ENCODE measurements at places on chromosomes 2 and 18.

DNA sequence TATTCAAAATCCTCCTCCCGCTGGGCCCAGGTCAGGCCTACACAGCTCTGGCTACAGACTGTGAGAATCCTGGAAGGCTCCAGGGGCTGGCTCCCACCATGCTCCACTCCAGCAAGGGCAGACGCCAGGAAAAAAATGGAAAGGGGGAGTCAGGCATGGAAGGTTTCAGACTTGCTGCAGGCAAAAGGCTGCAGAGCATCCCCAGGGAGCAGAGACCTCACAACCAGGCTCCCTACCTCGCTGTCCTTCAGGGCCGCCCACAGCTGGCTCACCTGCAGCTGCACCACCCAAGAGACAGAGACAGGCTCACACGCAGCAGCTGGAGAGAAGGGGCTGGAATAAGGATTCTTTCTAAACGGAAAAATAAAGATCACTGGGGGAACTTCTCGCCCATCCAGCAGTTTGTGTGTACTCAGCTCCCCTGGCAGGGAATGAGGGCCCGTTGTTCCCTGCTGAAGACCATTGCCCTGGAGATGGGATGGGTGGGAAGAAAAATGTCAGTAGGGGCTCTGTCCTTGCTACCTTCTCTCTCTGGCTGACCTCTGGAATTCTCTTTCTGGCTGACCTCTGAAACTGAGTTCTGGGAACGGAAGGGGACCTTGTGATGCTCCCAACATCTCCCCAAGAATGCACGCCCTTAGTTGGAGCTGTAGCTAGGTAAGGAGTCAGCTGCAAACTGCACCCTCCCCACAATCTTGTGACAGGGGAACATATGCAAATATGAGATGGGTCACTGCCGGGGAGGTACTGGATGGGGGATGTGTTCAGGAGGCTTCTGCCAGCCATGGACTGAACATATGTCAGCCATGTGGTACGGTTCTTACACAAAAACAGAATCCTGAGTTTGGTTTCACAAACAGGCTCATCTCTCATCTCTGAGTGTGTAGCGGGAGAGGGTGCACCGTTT, 34.5 kb downstream of the BCL2 start:
- DNase-seq, result no peak

DNA sequence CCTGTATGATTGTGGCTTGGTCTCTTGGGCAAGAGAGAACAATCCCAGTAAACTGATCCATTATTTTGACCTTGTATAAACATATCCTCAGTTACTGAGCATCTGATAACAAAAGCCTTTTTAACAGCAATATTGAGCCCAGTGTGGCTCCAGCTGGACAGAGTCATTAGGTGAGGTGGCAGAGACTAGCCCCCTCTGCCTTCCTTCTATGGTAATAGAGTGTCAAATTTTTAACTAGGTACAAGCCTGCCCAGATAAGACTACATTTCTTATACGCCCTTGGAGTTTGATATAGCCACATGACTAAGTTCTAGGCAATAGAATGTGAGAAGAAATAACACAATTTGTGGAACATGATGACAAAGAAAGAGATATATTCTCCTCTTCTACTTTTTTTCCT, 56.2 kb downstream of the HNMT start:
- DNase-seq, result no peak

DNA sequence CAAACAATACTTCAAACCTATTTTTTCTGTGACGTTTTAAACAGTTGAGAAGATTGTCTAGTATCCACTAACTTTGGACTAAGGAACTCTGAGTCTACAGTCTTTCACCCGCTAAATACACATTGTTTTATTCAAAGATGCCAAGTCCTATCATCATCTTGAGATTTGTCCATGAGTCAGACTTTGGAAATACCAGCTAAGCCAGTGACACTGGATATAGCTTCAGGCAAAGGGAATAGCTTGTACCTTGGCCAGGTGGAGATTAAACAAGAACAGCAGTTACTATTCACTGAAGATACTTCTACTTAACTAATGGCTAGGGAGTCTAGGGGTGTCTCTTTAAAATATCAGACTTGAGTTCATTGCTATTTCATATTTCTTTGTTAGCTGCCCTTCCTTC, 137.5 kb downstream of the COMMD1 start:
- no peak for DNase-seq

DNA sequence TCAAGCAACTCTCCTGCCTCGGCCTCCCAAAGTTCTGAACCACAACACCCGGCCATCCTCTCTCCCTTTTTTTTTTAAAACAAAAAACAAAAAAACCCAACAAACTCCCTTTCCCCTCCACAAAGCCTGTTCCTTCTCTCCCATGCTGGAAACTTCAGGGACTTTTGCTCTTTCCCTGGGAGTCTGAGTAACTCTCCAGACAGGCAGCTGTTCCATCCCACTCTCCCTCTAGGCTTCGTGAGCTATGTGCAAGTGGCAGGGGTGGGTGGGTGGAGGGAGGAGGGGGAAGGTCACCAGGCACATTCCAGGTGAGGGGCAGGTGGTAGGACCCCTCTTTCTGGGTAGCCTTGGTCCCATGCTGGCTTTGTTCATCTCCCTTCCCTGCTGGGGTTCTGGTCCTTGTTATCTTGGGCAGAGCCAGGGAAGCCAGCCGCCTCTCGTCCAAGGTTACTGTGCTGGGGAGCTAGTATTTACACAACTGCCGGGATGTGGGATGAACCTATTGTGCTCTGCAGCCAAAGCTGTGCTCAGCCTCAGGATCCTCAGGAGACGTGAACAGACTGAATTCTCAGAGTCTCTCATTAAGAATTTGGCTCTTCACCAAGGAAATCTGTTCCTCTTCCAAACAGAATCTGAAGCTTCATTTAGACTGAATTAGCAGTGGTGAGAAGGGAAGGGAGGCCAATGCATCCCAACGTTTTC, 106.9 kb downstream of the LIPG start:
- no peak for DNase-seq

DNA sequence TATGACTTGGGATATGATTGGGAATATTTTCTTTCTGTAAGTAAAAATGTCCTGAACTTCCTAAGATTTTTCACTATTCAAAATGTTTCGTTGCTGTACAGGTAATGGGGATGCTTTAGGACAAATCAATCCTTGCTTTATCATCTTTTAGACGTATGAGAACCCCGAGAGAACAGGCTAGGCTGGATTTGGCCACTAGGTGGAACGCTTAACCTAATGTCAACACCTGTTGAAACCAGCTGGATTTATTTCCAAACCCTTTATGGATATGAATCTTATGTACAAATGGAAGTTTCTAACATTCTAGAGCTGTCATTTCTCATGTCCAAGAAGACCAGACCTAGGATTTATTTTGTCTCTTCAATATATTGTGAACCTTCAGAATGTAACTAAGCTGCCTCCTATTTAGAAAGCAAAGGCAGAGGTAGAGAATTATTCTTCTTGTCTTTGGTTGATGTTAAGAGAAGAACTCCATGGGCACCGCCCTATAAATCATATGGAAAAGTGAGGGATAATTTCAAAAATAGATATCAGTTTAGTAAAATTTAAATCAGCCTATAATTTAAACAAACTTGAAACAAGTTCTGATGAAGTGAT, 96.7 kb downstream of the PMAIP1 start:
- DNase-seq, result no peak

DNA sequence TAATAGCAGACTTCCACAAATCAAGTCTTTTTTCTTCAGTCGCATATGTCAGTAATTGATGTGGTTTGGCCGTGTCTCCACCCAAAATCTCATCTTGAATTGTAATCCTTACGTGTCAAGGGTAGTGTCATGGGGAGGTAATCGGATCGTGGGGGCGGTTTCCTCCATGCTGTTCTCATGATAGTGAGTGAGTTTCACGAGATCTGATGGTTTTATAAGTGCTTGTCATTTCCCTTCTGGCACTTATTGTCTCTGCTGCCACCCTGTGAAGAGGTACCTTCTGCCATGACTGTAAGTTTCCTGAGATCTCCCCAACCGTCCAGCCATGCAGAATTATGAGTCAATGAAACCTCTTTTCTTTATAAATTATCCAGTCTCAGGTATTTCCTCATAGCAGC, 478.8 kb downstream of the PTPRM start:
- peak; percentile 57 for DNase-seq

GRCh38 chr2:99771681-99772333, 282.0 kb upstream of the REV1 start:
- DNase-seq, result no peak

DNA sequence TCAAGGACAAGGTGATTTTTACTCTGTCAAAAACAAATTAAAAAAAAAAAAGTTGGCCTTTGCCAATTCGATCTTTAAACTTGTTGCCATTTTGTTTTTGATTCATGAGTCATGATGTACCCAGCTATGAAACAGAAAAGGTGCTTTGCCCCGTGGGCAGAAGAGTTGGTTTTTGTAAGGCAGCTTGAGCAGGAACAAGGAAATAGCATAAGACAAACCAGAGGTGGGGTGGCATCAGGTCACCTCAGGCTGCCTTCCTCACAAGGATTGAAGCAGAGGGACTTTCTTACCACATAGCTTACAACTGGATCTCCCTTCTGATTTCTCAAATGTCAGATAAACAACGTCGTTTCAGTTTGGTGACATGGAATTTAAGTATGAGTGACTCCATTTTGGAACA, 123.8 kb downstream of the ARL4C start:
- DNase-seq, result peak; percentile 43

- no peak for DNase-seq
These were observed 100.2 kb upstream of the ID2 start for GRCh38 chr2:8581601-8582041.

DNA sequence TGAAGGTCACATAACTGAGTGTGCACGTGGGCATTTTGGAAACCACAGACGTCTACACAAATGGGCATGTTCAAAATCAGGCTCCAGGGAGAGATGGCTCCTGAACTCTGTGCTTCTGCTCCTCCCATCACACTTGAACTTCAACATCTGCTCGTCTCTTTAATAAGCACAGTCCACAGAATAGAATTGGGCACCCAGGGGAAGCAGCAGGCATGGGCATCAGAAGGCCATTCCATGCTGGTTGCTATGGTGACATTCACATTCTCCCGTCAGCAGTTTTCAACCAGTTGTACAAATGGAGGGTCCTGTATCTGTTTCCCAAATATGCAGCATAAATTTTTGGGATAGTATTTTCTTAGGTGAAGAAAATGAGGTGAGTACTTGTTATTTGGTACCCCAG, 183.7 kb upstream of the COPS8 start:
- DNase-seq, result no peak

DNA sequence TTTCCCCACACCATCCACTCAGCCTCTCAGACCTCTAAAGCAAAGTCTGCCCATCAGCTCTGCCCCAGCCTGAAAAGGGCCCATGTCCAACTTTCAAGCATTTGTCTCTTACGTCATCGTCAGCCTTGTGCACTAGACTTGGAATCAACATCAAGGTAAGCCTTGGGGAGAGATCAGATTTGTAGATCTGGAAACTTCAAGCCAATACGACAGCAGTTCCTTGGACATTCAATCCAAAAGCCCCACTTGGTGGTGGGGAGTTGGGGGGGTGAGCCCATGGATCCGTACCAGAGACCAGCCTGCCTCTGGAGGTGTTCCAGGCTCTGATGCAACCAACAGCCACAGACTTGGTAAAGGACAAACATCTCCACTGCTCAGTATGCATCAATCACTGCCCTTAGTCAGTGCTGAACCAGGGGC, 206.8 kb upstream of the MEIS1 start:
- no peak for DNase-seq

GRCh38 chr18:49638891-49639557, 77.2 kb downstream of the LIPG start:
- no peak for DNase-seq

DNA sequence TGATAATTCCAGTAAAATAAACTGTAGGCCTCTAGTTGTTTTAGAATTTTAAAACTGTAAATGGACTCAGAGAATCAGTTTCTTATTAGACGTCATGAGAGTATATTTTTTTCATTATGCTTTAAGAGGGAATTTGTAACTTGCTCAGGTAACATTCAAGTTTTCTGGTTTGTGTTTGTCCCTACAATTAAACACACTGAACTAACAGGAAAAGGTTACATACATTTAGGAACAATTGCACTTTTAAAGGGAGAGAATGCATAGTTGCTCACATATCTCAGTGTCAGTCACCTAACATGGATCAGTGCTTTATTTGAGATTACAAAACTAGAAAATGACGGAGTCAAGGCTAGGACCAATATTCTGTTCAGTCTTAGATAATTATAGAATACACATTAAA, 3.1 kb downstream of the COL3A1 start:
- no peak for DNase-seq

- no peak for DNase-seq
These were observed 39.5 kb downstream of the ARL4C start for GRCh38 chr2:234457421-234457820.

DNA sequence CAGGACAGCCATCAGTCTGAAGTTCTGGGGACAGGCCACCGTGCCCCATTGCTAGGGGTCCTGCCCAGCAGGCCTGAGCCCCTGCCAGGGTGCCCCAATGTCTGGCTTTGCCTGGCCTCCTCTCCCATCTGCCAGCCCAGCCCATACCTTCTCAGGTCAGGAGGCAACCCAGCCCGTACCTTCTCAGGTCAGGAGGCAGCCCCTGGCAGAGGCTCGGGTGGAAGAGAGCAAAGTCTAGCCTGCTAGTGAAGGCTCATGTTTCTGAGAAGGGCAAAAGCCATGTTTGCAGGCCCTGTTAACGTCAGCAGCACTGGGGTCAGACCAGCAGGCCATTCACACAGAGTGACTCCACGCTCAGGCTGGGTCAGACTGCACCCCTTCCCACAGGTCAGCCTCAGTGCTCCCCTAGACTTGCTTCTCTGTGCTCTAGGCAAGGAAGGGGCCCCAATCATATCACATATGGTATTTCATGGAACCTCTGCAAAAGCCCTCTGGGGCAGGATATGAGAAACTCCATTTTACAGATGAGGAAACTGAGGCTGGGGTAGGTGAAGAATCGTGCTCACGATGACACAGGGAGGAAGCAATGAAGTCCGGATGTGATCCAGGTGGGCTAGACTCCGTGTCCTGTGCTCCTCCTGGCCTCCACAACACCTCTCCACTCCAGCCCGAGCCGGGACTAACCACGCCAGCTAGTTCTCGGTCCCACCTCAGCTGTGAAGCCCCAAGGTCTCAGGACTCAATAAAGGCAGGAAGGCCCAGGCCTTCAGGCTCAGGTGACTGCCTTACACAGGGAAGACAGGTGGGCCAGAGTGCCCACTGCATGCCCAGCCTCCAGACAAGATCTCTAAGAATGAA, 9.5 kb downstream of the SDC1 start:
- DNase-seq, result no peak

DNA sequence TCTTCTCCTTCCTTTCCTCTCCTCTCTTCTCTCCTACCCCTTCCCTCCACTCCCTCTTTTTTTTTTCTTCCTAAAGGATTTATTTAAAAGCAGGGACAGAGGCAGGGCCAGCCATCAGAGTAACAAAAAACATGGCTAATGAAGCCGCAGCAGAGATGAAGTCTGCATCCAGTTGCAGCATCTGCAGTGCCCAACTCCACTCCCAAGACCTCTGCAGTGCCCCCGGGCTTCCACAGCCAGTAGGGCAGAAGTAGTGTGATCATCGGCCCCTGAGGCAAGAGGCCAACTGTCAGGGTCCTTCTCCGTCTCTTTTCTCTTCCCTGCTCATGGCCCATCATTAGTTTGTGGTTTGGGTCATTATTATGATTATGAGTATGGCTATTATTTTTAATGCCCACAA, 4.2 kb upstream of the EGR4 start:
- DNase-seq, result no peak

GRCh38 chr2:25587361-25587760, 86.0 kb downstream of the DTNB start:
- DNase-seq, result peak; percentile 40

GRCh38 chr2:239015218-239015900, 167.5 kb downstream of the TWIST2 start:
- DNase-seq, result no peak
